ENCODE measurements at places on chromosomes 2 and 18.

- no peak for DNase-seq
Observed at GRCh38 chr2:101106453-101107181, 44.6 kb downstream of the TBC1D8 start.

- no peak for DNase-seq
Observed at GRCh38 chr2:75512455-75513212, 48.1 kb downstream of the EVA1A start.

GRCh38 chr2:105272176-105272575 is 30.6 kb downstream of the GPR45 start:
- DNase-seq = no peak

DNA sequence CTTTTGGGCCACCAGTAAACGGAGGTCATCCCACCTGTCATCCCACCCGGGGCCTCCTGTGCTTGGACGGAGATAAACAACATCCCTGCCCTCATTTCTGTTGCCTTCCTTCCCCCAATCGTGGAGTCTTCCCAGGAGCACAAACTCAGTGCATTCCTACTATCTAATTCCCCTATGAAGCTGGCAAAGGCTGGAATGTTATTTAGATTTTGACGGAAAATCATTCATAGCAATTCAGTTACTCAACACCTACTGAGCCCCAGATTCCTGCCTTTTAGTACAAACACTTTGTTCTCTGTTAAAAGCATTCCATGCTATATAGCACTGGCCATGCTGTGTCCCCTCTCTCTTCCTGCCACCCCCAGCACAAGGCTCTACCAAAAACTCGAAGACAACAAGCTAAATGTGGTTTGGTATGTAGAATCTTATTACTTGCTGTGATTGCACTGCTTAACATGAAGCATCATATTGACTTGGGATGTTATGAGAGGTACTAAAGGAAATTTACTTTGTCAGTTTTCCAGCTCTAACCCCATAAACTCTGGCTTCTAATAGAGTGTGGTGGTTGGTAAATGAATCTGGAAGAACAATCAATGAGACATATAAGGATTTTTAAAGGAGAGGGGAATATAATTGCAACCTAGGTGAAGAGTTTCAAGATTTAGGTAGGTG is 32.3 kb upstream of the IMPA2 start:
- no peak for DNase-seq

DNA sequence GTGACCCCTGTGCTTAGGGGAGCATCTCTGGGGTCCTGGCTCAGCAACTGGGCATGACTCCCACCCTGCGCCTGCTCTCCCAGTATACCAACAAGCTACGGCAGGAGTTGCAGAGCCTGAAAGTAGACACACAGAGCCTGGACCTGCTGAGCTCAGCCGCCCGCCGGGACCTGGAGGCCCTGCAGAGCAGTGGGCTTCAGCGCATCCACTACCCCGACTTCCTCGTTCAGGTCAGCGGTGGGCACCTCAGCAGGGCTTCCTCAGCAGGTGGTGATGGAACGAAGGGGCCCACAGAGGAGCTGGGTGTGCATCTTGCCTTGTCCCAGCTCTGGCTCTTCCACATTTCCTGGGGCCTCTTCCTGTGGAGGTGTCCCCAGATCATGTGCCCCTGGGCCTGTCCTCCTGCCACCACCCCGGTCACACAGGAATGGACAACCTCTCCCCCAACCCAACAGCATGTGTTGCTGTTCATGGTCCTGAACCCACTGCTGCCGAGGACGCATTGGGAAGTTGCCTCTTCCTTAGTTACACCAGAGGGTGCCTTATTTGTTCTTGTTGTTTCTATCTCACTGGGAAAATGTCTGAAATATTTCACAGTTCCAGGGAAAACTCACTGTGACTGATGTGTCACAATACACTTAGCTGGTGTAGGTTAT is 10.8 kb downstream of the PROM2 start:
- no peak for DNase-seq

DNA sequence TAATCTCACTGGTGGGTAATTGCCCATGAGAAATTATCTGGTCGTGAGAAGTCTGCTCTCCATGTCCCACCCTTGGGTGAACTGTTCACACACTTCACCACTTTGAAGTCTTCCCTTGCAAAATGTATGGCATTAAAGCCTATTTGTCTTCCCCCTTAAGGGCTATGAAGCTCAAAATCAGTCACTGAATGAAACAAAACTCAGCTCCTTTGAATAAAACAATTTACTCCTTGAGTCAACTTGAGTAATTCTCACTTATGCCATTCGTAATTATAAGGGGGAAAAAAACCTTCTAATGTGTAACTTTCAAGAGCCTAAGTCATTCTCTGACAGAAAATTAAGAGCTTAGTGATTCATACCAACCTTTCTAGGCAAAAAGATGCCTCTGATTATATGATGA is 48.8 kb upstream of the REL start:
- no peak for DNase-seq

DNA sequence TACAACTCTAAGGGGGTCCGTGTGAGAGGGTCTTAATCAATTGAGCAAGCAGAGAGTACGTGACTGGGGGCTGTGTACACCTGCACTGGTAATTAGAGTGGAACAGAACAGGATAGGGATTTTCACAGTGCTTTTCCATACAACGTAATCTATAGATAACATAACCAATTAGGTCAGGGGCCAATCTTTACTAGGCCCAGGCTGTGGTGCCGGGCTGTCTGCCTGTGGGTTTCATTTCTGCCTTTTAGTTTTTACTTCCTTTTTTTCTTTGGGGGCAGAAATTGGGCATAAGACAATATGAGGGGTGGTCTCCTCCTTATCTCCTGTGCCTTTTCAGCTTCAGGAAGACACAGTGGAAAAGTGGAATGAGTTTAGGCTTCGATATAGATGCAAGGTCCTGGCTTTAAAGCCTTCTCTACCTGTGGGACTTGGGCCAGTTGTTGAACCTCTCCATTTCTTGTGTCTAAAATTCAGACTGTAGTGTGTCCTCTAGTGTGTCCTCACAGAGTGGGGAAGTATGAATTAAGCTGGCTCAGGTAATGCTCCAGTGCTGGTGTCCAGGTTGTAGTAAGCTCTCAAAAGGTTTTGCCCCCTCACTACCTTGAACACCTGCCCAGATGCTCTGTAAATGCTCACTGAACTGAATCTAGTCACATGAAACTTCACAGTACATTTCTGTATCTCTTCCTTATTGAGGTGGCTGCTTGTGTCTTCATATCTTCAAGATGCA is 422.8 kb downstream of the SETBP1 start:
- no peak for DNase-seq

GRCh38 chr18:13983506-13983905 is 68.2 kb upstream of the MC2R start:
- no peak for DNase-seq

GRCh38 chr2:113755835-113756354 is 547 bp downstream of the SLC35F5 start:
- peak; percentile 72 for DNase-seq

DNA sequence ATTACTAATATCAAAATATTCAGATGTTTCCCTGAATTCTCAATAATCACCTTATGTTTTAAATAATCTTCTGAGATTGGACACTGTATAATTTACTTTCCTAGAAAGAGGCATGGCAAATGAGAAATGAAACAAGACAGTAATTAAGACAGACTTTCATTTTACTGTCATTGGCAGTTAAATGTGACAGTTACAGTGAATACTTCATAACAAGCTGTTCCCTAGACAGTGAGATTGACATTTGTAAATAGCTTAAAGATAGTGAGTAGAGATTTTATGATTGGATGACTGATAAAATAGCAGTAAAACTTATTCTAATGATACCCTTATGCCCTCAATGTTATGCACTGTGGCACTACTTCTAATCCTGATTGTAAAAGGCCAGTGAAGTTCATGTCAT is 524.9 kb upstream of the TMEFF2 start:
- DNase-seq = no peak

DNA sequence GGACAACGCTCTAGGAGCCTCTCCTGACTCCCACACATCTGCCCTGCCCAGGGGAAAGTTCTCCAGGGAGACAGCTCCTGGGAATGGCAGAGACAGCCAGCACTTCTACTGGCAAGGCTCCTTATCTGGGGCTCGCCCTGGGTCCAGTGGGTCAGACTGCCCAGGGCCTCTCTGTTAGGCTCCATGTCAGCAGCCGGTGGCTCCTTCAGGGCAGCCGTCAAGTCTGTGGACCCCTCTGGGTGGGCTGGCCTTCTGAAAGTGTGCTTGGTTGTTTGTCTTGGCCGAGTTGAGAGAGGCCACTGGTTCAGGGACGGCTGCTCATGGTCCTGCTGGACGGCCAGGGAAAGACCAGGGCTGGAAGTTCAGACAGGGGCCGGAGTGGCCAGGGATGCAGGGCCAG is 65.6 kb downstream of the RPIA start:
- no peak for DNase-seq

- no peak for DNase-seq
Observed at GRCh38 chr2:220282236-220282635, 654.8 kb downstream of the SLC4A3 start.
